ENCODE measurements at places on chromosomes 7 and 10.

DNA sequence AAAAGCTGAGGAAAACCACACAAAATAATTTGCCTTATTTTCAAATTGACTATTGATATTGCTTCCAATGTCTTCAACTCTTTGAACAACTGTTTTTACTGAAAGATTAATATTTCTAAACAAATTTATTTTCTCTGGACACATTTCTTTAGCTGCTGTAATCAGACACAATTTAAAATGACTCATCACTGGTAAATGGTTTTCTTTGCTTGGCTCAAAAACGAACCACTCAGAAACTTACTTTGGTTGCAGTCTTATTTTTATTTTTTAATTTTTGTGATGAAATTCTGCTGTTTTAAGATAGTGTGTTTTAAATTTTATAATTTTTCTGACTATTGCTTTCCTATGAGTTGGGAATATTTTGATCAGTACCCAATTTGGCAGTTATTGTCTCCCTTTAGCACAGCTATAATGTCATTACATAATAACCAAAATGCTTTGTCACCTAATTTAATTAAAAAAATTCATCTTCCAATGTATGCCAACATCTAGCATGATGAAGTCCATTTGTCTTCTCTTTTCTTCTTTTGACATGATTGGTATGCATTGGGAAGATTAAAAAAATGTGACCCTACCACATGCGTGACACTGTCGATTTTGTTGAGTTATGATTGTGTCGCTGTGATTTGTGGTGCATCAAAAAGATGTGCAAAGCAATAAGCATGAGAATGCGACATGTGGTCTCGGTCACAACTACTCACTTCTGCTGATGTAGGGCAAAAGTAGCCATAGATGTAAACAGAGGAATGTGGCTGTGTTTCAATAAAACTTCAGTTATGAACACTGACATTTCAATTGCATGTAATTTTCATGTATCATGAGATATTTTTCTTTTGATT lies 222.3 kb downstream of the SUGCT start:
- peak; percentile 44 for DNase-seq

DNA sequence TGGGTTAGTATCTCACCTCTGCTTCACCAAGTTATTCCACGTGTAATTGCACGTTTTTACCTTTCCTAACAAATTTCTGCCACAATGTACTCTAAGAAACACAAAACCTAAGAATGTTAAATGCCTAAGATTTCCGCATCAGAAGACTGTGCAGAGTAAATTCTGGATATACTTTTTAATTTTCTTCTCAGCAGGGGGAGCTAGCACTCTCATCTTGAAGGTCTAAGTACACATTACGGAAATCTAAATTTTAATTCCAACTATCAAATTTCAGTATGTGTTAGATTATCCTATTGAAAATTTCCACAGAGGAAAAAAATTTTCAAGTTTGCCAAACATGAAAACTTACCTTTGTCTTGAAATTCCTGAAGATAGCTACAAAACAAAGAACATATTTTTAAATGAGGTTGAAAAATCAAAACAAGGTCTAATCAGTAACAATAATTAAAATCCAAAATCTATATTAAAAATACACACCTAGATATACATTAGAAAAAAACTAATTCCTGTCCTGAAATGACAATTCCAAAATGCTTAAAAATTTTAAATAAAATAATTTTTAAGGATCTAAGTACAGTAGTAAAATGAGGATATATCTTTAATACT lies 10.5 kb downstream of the SKAP2 start:
- DNase-seq, result peak; percentile 79

DNA sequence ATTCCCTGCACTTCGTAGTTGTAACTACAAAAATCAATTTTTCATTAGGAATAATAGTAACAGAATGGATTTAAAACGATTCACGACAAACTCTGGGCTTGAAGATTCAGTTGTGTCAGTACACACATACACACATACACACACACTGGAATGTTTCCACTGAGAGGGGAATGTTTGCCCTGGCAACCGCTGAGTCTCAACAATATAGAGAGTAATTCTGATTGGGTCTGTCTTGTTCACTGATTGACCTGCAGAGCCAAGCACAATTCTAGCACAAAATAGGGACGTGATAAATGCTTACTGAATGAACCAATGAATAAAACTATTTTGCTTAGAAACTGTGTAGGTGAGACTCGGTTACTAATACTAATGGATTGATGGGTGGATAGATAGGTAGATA lies 204.4 kb upstream of the CCDC6 start:
- no peak for DNase-seq

GRCh38 chr7:26948617-26949118 lies 84.3 kb upstream of the SKAP2 start:
- no peak for DNase-seq

DNA sequence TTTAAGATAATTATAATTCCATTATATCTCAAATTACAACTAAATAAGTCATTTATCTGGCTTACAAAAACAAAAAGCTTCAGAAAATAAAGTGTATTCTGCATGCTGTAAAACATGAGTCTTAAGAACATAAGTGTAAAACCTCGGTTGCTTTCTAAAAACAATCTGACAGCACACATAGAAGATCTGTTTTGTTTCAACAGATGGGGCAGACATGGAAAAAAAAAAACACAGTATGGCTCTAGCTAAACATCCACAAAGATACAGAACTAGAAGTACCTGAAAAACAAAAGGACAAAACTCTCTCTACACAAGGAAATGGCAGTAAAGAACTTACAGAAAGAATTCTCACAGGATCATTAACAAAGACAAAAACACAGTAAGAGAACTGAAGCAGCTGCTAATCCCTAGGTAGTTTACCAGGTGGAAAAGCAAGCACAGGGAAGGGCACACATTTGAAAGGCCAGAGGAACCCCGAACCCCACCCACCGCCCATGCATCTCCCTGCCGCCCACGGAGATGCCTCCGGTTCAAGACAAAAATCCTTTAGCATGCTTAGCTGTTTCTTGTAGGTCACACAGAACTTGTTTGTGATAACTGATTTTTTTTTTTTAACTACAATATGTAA lies 42.5 kb downstream of the DLD start:
- DNase-seq, result no peak

DNA sequence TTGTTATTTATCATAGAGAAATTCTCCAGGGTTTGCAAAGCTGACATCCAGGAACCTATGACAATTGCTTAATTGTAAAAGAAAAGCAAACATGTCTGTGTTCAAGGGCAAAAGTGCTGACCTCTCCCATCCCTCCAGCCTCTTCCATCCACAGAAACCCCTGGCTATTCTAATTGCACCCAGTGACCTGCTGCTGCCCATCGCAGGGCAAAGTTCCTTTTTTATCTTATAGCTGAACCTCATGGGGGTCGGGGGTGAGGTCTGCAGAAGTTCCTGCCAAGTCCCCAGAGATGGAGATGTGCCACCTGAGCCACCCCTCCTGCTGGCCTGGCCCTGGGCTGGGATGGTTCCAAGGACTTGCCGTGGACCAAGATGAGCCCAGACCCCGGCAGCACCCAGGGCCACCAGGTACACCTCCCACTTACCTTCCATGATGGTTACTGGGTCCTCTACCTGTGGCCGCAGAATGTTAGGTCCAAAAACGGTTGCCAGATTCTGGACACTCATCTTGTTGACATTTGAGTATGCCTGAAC lies 146.5 kb downstream of the MAPK8 start:
- DNase-seq, result no peak

GRCh38 chr10:102670871-102671434 lies 26.7 kb downstream of the TRIM8 start:
- no peak for DNase-seq

DNA sequence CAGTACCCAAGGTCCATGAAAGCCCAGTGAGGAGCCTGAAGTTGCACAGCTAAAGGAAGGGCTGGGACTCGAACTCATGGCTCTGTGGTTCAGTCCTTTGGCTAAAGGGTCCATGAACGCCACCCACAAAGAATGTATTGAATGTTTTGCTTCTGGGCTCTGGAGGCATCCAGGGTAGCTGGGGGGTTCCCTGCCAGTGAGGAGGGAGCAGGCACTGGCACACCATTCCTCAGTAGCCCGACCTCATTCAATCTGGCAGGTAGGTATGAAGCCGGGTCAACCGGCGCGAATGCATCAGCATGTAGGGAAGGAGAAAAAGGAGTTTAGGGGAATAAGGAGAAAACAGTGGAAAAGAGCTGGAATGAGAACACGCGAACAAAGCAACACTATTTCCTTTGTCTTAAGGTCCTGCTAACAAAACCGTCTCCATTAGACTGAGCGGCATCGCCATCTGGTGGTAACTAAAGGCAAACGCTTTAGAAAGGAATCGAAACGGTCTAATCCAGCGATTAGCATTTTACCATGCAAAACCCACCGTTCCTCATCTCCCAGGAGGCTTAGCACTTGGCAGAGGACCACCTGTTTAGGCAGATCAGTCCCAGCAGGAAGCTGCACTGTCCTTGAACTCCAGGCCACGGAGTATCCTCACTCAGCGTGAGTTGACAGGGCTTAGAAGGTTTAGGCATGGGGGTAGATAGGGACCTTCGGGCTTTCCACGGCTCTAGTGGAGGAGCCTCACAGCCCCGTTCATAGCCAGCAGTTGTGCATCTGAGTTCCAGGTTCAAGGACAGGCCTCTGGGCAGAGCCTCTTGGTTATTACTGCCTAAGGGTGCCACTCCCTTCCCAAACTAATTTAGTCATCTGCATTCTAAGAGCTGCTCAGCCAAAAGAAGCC lies 122.8 kb downstream of the UBE2H start:
- DNase-seq, result peak; percentile 86

GRCh38 chr7:151895008-151895630 lies 18.2 kb upstream of the PRKAG2 start:
- no peak for DNase-seq

GRCh38 chr10:70829543-70829942 lies 13.8 kb downstream of the SGPL1 start:
- DNase-seq, result no peak

DNA sequence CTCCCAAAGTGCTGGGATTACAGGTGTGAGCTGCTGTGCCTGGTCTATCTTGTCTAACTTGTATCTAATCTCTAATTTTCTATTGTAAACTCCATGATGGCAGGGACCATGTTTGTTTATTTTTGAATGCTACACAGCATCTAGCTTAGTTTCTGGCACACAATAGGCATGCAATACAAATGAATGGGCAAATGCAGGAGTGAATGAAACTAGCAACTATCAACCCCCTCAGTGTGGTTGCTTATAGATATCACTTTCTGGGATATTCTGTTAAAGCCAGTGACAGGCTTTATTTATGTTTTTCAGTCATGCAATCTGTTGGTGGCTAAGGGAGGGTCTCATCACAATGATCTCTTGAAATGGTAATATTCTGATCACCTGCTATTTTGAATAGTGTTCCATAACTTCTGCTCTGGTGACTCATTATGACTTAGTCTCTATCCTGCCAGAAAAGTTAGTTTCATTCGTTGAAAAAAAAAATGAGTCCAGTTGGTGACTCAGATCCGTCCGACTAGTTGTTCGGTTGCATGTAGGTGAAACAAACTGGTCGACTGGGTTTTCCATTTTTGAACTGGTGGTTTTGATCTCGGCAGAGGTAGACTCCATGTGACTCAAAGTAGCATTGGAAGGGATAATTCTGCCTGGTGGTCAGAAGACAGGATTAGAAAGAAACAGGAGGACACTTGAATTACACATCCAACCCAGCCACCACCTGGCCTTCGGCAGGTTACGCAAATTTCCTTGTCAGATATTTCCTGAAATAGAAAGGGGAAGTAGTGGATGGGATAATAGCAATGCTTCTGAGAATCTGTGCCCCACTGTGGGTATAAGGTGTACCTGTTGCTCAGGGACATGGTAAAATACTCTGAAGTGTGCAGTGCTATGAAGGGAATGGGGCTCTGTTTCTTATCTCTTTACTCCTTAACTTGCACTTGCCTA lies 76.8 kb downstream of the GATA3 start:
- DNase-seq, result peak; percentile 5

- DNase-seq, result peak; percentile 30
These were observed 40.4 kb downstream of the PDIA4 start for GRCh38 chr7:148987751-148988512.

DNA sequence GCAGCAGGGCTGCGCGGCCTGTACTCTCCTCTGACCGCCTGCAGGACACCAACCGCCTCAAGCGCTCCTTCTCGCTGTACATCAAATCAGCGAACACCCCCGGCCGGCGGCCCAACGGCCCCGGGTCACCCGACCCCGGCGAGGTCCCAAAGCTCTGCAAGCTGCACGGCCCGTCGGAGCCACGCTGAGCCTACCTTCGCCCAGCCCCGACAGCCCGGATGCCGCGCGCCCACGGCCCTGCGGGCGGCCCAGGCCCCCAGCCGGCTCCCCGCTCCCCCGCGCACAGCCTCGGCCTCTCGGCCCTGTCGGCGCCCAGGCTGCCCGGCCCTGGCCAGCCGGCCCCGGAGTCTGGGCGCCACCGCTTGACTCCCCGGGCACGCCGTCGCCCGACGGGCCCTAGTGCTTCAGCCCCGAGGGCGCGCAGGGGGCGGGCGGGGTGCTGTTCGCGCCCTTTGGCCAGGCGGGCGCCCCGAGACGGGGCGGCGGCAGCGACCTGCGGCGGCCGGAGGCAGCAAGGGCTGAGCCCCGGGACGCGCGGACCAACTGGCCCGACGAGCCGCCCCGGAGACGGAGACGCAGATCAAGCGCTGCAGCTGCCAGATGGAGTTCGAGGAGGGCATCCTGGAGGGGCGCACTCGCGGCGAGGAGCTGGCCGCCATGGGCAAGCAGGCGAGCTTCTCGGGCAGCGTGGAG lies 11.1 kb upstream of the SEC24C start:
- no peak for DNase-seq

GRCh38 chr10:90018819-90019218 lies 317.4 kb downstream of the KIF20B start:
- no peak for DNase-seq

GRCh38 chr10:14468023-14468441 lies 137.3 kb upstream of the FRMD4A start:
- DNase-seq, result peak; percentile 16

DNA sequence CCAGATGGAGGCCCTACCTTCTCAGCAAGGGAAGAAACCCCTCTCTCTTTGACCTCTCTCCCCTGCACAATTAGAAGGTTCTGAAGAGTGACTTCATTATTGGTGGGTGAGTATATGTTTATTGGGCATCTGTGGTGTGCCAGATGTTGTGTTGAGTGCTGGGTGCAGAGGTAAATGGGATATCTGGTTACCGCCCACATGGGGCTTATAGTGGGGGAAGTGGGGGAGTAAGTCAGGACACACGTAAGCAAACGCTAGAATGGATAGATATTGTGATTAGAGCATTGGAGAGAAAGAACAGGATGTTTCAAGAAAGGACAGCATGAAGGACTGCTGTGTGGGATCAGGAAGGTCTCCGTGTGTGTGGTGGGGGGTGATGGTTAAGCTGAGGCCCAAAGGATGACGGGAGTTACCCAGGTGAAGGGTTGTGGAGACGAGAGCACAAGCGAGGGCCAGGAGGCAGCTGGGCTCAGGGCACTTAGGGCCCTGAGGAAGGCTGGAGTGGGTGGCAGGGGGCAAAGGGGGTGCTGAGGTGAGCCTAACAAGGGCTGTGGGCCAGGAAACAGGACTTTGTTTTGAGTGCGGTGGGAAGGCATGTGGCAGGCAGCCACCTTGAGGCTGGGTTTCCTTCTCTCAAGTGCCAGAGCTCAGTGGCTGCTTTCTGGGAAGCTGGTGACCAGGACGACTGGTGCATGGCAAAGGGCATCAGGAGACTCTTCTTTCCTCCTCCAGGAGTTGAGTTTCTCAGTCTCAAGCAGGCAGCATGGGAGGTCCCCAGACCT lies 299.9 kb downstream of the RPS24 start:
- no peak for DNase-seq

- DNase-seq, result no peak
These were observed 100.3 kb downstream of the C10orf90 start for GRCh38 chr10:126570245-126570570.
